ENCODE measurements at places on chromosomes 12 and 14. TPM values are rescaled to one million over a fixed set of nuclear protein-coding genes. Genes with fewer than 3 reads are reported as not detected.

Gene SLC10A1
- total RNA-seq = not detected

Gene RBM19
- total RNA-seq = 31.8 TPM

GRCh38 chr12:52042706-52043385 is 8.4 kb upstream of the NR4A1 start:
- DNase-seq = no peak
- H3K4me3 ChIP-seq = no peak overlapping the region
- no peaks in the 10 kb centered on the region for H3K36me3 ChIP-seq
- peak overlapping the region; percentile 90 for H3K27ac ChIP-seq
- H3K4me1 ChIP-seq = peaks cover 27% of the 10 kb centered on the region
- H3K27me3 ChIP-seq = no peaks in the 10 kb centered on the region

DNA sequence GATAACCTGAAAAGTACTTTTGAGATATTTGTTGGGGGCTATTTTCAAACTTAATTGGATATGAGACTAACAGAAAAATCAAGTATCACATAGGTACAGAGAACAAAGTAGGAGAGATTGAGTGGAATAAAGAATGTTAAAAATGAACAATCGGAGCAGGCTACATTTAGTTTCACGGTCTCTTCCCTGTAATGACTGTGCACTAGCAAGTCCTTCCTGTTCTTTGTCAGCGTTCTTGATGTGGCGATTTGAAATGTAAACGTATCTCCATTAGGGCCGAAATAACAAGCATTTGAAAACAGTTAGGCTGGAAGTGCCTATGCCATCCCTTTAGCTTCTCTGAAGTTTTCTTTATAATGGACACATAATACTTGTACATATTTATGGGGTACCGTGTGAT is 31.0 kb downstream of the SLC25A29 start:
- peaks cover 10% of the 10 kb centered on the region for H3K4me1 ChIP-seq
- no peaks in the 10 kb centered on the region for H3K27me3 ChIP-seq
- no peak for DNase-seq
- H3K27ac ChIP-seq = no peak overlapping the region
- no peak overlapping the region for H3K4me3 ChIP-seq

GRCh38 chr12:115149279-115149678 is 465.3 kb upstream of the TBX3 start:
- no peak overlapping the region for H3K4me3 ChIP-seq
- H3K4me1 ChIP-seq = no peaks in the 10 kb centered on the region
- H3K27ac ChIP-seq = no peak overlapping the region
- H3K36me3 ChIP-seq = no peaks in the 10 kb centered on the region

DNA sequence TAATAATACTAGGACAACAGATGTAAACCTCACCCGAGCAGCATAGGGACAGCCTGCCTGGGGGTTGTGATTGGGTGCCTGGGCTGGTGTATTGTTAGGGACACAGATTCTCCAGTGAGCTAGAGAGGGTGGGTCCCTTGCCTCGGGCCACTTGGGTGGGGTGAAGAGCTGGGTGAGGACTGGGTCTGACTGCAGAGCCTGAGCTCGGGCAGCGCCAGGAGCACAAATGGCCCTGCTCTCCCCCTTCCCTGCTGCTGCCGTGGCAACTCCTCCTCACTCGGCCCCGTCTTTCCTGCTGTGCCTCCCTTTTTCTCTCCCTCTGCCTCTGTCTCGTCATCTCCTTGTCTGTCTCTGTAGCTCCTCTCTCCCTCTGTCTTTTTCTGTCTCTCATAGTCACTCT is 115.4 kb downstream of the GLT1D1 start:
- no peak overlapping the region for H3K4me3 ChIP-seq
- no peaks in the 10 kb centered on the region for H3K36me3 ChIP-seq
- H3K27me3 ChIP-seq = peaks cover 16% of the 10 kb centered on the region
- H3K27ac ChIP-seq = no peak overlapping the region
- no peak for DNase-seq

- H3K27me3 ChIP-seq = no peaks in the 10 kb centered on the region
- H3K27ac ChIP-seq = no peak overlapping the region
- no peaks in the 10 kb centered on the region for H3K36me3 ChIP-seq
- no peak for DNase-seq
- H3K4me1 ChIP-seq = no peaks in the 10 kb centered on the region
- no peak overlapping the region for H3K4me3 ChIP-seq
These were observed 85.8 kb downstream of the DNAH10 start for GRCh38 chr12:123847876-123848275.

- H3K36me3 ChIP-seq = no peaks in the 10 kb centered on the region
- no peaks in the 10 kb centered on the region for H3K27me3 ChIP-seq
- H3K27ac ChIP-seq = no peak overlapping the region
- no peak for DNase-seq
These were observed 146.6 kb upstream of the FSCB start for GRCh38 chr14:44653641-44654040.

DNA sequence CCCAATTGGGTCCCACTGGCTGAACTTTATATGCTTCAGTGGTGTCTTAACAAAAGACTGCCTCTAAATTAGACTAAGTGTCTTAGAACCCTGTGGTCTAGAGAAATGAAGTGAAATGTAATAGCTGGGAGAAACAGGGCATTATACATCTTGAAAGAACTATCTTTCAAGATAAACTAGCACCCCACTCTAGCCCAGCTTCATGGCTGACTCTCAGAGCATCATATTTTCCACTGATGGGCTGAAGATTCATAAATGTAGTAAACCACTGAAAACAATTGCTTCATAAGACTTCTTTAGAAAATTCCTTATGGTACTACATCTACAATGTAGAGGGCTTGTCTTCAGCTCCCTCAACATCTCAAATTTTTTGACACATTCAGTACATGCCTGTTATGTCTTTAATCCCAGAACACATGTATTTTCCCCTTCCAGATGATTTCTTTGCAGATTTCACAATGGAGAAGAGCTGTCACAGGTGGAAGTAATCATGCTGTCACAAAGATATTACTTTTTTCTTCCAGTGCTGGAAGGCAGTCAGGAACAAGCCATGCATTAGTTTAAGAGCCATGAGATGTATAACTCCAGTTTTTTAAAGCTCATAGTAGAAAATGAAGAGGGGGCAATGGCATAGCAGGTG is 48.5 kb downstream of the IFNG-AS1 start:
- no peaks in the 10 kb centered on the region for H3K36me3 ChIP-seq
- H3K27me3 ChIP-seq = no peaks in the 10 kb centered on the region

DNA sequence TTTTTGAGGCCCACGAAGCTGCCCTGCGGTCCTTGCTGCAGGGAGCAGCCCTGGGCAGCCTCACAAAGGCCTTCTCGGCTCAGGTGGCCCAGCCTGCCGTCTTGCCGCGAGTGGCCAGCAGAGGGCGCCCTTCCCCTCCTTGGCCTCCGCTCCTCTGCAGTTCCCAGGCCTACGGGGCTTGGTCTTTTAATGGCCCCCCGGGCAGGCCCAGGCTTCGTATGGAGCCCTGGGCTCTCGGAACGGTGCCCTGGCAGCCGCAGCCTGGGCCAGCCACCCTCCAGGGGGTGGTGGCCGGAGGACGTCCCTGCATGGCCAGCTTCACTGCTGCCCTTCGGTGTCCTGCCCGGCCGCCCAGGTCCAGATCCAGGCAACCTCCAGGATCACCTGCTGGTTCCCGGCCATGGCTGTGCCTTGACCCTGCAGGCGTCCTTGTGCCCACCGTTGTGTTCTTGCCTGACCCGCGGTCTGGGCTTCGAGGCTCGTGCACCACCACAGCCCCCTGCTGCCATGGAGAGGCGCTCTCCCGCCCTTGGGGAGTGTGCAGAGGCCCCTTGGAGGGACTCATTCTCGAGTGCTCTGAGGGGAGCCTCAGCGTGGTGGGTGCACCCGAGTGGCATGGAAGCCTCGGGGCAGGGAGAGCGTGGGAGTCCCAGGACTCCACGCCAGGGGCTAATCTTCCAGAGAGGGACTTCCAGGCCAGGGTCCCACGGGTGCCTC is 9.4 kb downstream of the ASPG start:
- H3K4me1 ChIP-seq = peaks cover 8% of the 10 kb centered on the region
- no peak overlapping the region for H3K27ac ChIP-seq
- no peaks in the 10 kb centered on the region for H3K36me3 ChIP-seq
- peak; percentile 81 for DNase-seq
- H3K4me3 ChIP-seq = no peak overlapping the region
- peaks cover 6% of the 10 kb centered on the region for H3K27me3 ChIP-seq

DNA sequence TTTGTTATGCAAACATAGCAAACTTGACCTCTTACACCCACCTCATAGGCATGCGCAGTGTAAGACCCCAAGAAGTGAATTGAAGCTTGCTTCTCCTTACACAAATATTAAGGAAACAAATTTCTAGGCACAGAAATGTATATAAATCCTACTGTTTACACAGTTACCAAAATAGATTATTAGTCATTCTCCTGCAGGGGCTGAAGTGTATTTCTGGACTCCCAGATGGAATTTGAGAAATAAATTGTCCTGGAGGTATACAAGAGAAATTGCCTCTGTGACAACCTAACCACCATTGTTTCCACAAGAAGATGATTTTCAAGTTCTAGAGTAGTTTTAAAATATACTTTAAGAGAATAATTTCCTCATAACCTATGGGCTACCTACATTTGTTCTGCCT is 656.0 kb upstream of the MDGA2 start:
- H3K36me3 ChIP-seq = no peaks in the 10 kb centered on the region
- no peaks in the 10 kb centered on the region for H3K4me1 ChIP-seq
- no peak for DNase-seq
- H3K4me3 ChIP-seq = no peak overlapping the region

Gene RNASE1
- 296 TPM for total RNA-seq

DNA sequence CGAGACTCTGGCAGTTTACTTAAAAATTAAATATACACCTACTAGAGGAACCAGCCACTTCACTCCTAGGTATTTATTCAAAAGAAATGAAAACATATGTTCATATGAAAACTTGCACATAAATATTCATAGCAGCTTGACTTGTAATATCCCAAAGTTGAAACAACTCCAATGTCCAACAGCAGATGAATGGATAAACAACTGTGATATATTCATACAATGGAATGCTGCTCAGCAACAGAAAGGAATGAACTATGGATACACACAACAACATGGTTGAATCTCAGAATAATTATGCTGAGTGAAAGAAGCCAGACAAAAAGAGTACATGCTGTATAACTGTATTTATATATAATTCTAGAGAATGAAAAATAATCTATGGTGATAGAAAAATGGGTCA is 53.4 kb upstream of the DACT1 start:
- no peaks in the 10 kb centered on the region for H3K36me3 ChIP-seq
- no peak overlapping the region for H3K27ac ChIP-seq
- H3K27me3 ChIP-seq = no peaks in the 10 kb centered on the region
- no peaks in the 10 kb centered on the region for H3K4me1 ChIP-seq
- H3K4me3 ChIP-seq = no peak overlapping the region

Gene IKZF4
- total RNA-seq = 1.9 TPM

Gene CHD8
- total RNA-seq = 59.7 TPM

DNA sequence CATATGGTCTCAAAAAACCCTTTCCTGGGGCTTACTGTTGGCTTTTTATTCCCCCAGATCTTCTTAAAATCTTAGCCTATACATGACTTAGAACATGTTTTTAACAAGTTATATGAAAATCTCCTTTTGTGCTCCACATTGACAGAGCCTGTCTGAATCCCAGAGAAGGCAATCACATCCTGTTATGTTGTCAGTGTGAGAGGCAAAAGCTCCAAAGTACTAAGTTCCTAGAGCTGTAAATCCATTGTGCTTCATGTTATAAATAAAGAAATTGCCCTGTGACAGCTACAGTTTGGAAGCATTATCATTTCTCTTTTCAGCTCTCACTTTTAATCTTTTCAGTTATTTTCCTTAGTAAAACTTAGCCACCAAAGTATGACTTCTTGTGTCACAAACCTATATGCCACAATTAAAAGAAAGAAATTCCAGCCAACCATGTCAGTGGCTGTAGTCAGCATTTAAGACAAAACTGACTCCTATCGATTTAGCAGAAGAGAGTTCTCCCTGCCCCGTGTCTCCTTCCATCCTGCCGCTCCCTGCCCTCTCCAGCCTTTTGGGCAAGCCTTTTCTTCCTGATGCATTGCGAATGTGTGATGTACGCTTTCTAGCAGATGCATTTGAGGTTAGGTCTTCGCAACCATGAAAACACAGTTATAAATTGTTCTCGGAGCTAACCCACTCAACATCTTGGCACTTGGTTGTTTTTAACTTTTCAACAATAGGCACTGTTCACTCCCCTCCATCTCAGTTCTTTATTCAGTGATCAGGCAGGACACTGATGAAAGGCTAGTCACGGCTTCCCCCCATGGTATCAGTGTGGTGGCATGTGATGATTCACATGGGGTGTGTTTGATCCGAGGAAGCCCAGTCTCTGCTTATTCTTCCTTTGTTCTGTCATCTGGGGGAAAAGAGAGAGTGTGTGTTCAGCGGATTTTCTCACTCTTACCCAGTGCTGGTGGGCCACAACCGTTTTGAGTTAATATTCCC is 143.5 kb downstream of the SSPN start:
- no peak overlapping the region for H3K27ac ChIP-seq
- H3K36me3 ChIP-seq = no peaks in the 10 kb centered on the region
- no peak overlapping the region for H3K4me3 ChIP-seq
- H3K4me1 ChIP-seq = no peaks in the 10 kb centered on the region
- H3K27me3 ChIP-seq = no peaks in the 10 kb centered on the region

GRCh38 chr14:24609655-24610344 is at the start of gene GZMH:
TSS of gene GZMH (minus strand) at chr14:24609685. CDS start at chr14:24609613, 72 bp downstream.
- no peaks in the 10 kb centered on the region for H3K36me3 ChIP-seq
- no peaks in the 10 kb centered on the region for H3K27me3 ChIP-seq
- H3K4me1 ChIP-seq = no peaks in the 10 kb centered on the region
- no peak for DNase-seq
- H3K27ac ChIP-seq = no peak within 1 kb of the TSS

DNA sequence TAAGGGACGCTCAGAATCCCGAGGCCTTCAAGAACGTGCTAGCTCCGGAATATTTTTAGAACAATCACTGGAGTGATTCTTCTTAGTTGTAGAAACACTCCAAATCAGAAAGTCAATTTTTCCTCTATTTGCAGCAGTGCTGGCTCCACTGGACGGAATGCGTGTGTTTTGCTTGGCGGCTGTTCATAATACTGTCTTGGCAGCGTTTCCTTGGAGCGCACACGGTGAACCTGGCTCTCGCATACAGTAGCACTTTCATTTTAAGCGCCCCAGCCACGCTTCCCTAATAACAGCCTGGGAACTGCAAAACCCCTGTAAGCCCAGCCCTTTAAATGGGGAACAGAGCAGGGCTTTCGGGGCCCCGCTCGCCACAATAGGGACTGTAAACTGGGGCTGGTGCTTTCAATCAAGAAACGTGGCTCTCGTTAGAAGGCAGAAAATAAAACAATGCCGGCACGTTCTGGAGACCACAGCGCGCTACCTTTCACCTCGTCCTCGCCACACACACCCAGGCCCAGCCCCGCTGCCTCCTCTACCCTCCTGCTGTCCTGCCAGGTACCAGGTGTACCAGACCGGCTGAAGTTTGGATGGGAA is 79.9 kb downstream of the BCL11B start:
- H3K27me3 ChIP-seq = no peaks in the 10 kb centered on the region
- no peaks in the 10 kb centered on the region for H3K36me3 ChIP-seq
- peak; percentile 52 for DNase-seq
- H3K4me3 ChIP-seq = peak overlapping the region; percentile 35

- H3K4me3 ChIP-seq = no peak overlapping the region
- no peaks in the 10 kb centered on the region for H3K36me3 ChIP-seq
- H3K27ac ChIP-seq = no peak overlapping the region
- H3K4me1 ChIP-seq = no peaks in the 10 kb centered on the region
- DNase-seq = peak; percentile 58
These were observed 89.8 kb downstream of the BTG1 start for GRCh38 chr12:92055877-92056276.

Data from transverse colon (tissue), 4 donors.